ENCODE measurements at places on chromosomes 4 and X.

DNA sequence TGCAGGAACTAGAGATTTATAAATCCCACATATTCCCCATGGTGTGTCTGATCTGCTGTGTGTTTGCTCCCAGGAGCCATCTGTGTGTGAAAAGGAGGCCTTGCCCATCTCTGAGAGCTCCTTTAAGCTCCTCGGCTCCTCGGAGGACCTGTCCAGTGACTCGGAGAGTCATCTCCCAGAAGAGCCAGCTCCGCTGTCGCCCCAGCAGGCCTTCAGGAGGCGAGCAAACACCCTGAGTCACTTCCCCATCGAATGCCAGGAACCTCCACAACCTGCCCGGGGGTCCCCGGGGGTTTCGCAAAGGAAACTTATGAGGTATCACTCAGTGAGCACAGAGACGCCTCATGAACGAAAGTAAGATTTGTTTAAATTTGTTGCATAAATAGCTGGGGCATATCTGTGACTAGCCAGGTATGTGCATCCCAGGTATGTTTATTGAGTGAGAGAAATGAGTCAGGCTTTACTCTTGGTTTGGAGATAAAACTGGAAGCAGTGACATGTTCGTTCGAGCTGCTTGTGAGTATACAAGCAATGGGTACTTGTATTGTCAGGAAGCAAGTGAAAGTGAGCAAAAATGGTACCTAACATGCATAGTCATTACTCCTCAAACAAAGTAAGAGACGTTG lies 89.5 kb downstream of the PTTG2 start:
- no peak for DNase-seq

DNA sequence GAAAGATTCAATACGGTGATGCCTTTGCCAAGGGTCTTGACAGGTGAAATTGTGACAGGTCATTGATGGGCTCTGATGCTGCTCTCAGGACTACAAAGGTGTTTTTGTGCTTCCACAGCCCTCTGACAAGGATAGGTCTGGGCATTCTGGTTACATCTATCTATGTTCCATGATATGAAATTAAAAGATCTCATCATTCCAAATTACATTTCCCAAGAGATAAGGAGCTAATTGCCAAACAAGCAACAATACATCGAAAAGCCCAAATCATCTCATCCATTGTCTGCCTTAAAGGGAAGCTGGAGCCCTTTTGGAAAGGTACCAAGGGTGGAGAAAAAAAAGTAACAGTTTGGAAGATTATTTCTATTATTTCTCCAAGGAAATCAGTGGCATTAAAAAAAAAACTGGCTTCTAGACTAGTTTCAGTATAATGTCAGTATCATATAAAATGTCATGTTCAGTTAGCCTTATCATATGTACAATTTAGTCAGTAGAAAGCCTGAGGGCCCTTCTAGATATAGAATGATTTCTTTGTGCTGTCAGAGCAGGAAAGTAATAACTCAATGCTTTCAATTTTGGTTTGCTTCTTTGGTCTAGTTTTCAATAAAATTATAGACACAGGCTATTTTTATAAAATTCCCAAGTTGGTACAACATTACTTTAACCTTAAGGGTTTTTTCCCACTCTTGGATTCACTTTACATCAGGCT lies 224.5 kb upstream of the GPRIN3 start:
- DNase-seq, result peak; percentile 79

GRCh38 chr4:163755013-163755412 lies 260.5 kb downstream of the TMA16 start:
- no peak for DNase-seq

GRCh38 chrX:16114611-16115010 lies 8.8 kb upstream of the GRPR start:
- peak; percentile 64 for DNase-seq

DNA sequence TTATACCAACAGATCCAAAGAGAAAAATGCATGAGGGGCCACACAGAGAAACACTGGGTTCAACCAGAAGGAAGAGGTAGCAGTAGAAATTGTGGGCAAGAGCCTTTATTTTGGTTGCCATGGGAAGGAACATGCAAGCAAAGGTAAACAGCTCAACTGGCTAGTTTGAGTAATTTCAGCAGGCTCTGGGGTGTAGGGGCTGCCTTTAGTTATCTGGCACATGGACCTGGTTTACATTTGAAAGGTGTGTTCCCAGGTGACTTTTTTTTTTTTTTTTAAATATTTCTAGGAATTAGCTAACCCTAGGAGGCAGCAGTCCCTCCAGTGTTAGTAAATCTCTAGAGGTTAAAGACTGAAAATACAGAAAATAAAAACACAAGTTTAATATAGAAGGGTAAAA lies 481.9 kb downstream of the ACTRT1 start:
- DNase-seq, result no peak

DNA sequence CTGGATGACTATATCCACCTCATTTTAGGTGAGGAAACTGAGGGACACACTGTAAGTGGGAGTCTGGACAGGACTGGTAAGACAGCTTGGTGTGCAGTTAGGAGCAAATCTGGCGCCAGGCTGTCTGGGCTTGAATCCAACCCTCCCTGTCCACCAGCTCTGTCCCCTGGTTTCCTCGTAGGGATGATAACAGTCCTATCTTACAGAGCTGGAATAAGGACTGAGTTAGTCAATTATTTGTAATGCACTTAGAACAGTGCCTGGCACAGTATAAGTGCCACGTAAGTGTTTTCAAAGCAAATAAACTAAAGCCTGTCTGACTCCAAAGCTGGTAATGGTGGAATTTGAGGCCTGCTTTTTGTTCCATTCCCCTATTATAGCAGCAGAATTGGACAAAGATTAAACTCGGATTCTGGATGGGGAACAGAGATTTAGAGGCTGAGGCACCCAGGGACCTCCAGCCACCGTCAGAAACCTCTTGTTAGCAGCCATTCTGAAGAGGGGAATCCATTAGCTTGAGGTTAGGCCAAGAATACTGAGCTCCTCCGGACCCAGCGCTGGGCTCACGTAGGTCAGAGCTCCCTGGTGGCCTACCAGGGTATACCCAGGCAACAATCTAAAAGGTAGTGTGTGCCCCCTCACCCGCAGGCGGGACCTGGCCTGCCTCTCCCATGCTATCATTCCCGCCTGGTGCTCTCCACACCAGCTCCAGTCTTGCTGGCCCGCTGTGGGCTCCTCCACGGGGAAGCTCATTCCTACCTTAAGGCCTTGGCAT lies 102.1 kb downstream of the UCHL1 start:
- no peak for DNase-seq

DNA sequence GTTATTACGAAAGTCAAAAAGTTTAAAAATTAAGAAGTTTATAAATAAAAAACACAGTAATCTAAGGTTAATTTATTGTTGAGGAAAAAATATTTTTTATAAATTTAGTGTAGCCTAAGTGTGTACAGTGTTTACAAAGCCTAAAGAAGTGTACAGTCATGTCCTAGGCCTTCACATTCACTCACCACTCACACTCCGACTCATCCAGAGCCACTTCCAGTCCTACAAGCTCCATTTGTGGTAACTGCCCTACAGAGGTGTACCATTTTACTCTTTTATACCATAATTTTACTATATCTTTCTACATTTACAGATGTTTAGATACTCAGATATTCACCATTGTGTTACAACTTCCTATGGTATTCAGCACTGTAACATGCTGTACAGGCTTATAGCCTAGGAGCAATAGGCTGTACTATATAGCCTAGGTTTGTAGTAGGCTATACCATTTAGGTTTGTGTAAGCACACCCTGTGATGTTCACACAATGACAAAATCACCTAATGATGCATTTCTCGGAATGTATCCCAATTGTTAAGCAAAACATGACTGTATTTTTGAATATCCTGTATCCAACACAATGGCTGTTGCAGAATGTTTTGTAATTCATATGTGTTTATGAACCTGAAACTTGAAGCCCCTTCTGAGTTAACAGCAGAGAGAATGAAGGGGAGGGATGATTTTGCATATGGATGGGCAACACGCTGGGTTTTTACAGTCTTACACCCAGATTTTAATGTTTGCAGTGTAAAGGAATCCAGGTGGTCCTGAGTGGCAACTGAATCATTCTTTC lies 3.1 kb downstream of the PPBP start:
- no peak for DNase-seq

DNA sequence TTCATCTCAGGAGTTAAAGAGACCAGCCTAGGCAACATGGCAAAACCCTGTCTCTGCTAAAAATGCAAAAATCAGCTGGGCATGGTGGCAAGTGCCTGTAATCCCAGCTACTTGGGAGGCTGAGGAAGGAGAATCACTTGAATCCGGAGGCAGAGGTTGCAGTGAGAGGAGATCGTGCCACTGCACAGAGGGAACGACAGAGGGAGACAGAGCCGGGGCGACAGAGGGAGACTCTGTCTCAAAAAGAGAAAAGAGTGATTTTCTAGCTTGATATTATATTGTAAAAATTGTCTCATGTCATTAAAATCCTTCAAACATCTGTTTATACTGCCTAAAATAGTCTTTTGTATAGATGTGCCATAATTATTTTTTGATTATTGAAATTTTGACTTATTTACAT lies 225.4 kb upstream of the AGA start:
- DNase-seq, result no peak

- DNase-seq, result no peak
These were observed 119.0 kb downstream of the ADGRL3 start for GRCh38 chr4:61319156-61319555.

DNA sequence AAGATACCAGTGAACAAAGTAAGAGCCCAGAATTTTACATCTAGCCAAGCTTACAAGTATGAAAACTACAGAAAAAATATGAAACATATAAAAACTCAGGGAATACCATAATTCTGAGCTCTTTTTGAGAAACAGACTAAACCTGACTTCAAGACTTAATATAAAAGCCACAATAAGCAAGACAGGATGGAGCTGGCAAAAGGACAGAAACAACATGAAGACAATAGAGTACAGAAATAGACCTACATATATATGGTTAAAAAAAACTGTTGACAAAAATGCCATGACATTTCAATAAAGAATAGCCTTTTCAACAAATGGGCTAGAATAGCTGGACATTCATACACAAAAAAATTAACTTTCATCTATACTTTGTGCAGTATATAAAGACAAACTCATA lies 49.4 kb downstream of the UBA6 start:
- DNase-seq, result no peak

DNA sequence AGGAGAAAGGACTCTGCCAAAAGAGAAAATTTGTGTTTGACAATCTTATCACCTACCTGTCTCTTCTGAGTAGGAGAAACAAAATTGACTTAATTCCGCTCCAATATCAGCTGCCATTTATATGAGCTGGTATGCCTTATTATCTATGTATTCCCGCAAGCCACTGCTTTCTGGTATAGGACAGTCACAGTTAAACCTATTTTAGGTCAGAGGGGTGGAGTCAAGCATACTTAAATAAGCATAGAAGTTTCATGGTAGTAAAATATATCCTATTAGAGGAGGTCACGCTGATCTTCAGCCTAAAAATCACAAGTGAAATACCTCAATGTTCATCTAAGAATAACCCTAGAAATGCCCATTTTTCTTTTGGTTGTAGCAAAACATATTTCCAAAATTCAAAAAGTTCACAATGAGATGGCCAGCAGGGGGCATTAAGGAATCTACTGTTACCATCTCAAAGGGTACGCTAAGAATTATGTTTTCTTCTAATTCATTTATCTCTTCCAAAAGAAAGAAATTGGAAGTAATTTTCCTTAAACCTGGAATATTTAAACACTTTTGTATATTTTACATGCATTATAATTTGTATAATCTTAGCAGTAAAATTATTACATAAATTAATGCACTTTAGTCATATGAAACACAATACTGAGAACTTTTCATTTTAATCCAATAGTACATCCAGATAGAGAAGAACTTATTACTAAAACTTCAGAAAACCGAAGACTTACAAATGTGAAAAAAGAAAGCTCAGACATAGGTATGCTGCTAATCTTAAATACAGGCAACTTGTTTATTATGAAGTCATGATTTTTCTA lies 10.5 kb downstream of the PPAT start:
- DNase-seq, result peak; percentile 66

DNA sequence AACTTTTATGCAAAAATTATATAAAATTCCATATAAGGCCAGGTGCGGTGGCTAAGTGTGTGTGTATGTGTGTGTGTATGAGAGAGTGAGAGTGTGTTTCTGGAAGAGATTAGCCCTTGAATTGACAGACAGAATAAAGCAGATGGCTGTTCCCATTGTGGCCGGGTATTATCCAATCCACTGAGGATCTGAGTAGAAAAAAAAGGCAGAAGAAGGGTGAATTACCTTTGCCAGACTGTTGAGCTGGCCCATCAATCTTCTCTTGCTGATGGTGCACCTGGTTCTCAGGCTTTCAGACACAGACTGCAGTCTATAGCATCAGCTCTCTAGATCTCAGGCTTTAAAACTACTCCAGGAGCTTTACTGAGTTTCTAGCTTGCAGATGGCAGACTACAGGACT lies 92.2 kb upstream of the SLIT2 start:
- no peak for DNase-seq

DNA sequence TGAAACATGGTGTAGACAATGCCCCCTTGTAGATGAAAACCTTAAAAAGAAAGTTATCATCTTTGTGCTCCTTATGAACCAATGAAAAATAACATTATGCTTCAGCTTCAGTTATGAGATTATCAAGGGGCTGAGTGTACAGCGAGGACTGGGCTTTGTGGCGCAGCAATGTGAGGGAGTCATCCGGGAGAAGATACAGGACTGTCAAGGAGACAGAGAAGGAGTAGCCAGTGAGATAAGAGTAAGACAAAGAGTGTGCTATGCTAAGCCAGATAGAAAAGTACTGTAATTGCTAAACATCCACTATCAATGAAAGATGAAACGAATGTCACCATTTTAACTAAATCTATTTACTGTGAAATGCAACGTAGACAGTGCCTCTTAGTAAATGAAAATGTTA lies 3.6 kb upstream of the KLHL15 start:
- no peak for DNase-seq

DNA sequence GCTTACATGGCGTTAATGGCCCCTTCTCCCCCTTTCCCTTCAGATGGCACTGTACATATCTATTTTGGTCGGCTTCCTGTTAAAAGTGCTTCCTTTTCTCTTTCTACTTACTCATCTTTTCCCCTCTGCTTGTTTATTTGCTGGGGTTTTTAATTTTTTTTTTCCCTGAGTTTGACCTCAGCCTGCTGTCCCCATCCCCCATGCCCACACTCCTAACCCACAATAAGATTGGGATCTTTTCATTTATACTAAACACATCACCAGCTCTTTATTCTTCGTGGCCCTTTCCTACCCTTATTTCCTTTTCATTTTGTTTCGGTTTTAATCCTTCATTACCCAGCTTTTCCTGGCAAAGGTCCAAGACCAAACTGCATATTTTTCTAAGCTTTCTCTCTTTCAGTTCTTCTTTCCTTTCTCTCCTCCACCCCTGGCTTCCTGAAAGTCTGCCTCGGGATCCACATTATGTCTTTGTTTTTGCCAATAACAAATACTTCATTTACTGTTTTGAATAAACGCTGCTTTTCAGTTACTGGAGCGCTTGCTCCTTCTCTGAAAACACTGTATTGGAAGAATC lies 152.0 kb upstream of the USP9X start:
- DNase-seq, result no peak

- peak; percentile 60 for DNase-seq
These were observed 622 bp downstream of the TAFAZZIN start for GRCh38 chrX:154411981-154412340.

- DNase-seq, result no peak
These were observed 850.4 kb upstream of the FRG1 start for GRCh38 chr4:189090174-189090814.

Data from COLO829 (cell line).